ENCODE measurements at places on chromosomes 11 and 22.
A peak's percentile ranks its signal among the peaks of the same experiment; 100 is the strongest.

- DNase-seq, result no peak
Observed at GRCh38 chr11:2298795-2299761, 2.6 kb downstream of the C11orf21 start.

GRCh38 chr22:50498322-50498890 lies 9.1 kb downstream of the LMF2 start:
- DNase-seq, result no peak

- peak; percentile 67 for DNase-seq
Observed at GRCh38 chr11:1839924-1840779, 1.4 kb downstream of the TNNI2 start.

DNA sequence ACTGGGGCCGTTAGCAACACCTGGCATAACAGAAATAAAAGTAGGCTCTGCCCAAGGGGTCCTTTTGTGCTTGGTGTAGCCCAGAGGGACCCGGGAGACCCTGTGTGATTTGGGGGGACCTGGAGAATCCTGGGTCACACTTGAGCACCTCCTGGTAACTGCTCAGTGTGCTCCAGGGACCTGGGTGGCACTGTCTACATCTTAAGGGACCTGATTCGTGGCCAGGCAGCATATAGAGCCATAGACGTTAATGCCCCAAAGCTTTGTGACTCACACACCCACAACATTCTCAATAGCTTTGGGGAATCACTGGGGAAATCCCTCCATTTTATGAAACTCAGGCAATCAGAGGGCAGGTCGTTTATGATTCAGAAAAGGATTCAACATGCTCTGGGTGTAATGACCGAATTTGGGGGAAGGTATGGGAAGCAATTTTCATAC lies 3.6 kb upstream of the IGF2 start:
- no peak for DNase-seq

DNA sequence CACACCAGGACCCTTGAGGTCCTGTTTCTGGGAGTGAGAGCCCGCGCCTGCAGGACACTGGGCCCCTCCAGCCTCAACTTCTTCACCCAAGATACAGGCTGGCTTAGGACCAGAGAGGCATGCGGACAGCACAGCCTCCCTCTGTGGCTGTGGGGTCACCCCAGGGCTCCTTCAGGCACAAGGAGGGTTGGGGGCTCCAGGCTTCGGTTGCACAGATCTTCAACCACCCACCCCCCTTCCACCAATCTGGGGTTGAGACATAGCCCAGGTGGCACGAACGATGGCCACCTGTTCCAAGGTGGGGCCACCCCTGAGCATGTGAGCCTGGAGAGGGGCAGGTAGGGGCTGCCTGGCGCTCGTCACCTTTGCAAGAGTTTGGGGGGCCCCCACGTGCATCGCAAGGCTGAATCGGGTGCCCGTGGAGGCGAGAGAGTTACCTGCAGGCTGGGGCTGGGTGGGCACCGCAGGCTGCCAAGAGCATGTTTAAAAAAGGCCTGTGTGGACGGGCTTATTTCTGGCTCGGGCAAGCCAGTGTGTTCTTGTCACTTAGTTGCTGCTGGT lies 1.2 kb downstream of the ZDHHC8 start:
- DNase-seq, result no peak

GRCh38 chr11:92804388-92804966 lies 165.0 kb upstream of the MTNR1B start:
- no peak for DNase-seq
